ENCODE measurements at places on chromosomes 12 and 14. TPM values are rescaled to one million over a fixed set of nuclear protein-coding genes. Genes with fewer than 3 reads are reported as not detected.
A peak's percentile ranks its signal among the peaks of the same experiment; 100 is the strongest.

GRCh38 chr14:76644855-76645518, 116.3 kb upstream of the VASH1 start:
- DNase-seq = peak; percentile 55
- peaks cover 20% of the 10 kb centered on the region for H3K27me3 ChIP-seq
- no peak overlapping the region for H3K4me3 ChIP-seq
- no peak overlapping the region for H3K27ac ChIP-seq

DNA sequence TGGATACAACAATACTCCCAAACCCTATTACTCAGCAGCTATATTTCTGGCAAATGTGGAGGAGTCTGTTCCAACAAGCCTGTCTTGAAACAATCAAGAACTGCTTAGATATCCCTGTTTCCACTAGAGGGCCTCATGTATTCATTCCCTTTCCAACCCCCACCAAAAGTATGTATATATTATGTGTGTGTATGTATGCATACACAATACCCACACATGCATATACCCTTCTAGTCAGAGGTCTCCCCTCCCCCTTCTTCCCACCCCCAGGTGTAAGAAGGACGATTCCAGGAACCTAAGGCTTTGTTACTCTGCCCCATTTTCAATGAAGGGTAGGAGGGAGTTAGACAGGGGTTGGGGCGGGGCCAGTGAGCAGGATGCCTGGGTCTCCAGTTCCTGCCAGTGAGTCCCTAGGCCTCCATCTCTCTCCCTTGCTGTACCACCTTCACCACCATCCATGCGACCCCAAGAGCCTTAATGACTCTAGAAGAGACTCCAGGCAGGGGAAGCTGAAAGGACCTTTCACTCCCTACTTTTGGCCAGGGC, at the start of gene DGKA:
TSS of gene DGKA (plus strand) at position 392 of the 546 bp plus-strand sequence. CDS start 5,342 bp downstream, outside the sequence.
- no peak for DNase-seq
- peaks cover 22% of the 10 kb centered on the region for H3K4me1 ChIP-seq

OTUB2 gene
- 7.0 TPM for total RNA-seq

TMEM121 gene
- total RNA-seq = 4.5 TPM

GRCh38 chr14:54362089-54362504, 34.7 kb upstream of the CDKN3 start:
- no peak for DNase-seq
- H3K4me3 ChIP-seq = no peak overlapping the region
- H3K27me3 ChIP-seq = no peaks in the 10 kb centered on the region
- H3K4me1 ChIP-seq = peaks cover 24% of the 10 kb centered on the region
- H3K36me3 ChIP-seq = no peaks in the 10 kb centered on the region
